SK-N-MC (cell line): ENCODE measurements at places on chromosomes 16 and 17.

GRCh38 chr16:78259873-78260272 is 160.4 kb downstream of the WWOX start:
- DNase-seq = no peak

DNA sequence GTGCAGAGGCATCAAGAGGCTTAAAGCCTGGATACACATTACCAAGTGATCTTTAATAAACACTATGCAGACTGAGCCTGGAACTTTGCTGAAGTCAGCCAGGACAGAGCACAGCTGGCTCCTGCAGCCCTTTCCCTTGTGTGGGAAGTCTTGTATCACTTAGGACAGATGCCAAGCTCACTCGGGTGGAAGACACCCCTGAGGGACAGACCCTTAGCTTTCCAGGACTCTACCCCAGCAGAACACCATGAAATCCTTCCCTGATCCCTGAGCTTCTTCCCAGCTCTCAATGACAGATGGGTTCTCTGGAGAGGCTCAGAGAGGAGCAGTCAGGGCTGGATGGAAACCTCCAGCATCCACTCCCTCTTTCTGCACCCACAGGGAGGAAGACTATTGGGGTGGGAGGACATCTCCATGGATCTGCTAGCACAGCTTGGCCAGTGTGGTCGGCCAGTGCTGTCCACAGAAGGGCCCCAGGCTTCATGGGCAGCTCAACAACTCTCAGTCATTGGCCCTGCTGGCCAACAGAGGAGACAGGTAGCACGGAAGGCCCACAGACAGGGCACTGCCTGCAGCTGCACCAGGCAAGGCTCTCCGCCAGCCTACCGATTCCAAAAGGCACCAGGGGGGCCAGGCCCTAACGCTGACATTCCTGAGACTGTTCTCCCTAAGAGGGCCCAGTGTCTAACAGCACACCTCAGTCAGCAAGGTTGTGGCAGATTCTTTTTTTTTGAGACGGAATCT is 15.9 kb downstream of the RAB5C start:
- DNase-seq = no peak

DNA sequence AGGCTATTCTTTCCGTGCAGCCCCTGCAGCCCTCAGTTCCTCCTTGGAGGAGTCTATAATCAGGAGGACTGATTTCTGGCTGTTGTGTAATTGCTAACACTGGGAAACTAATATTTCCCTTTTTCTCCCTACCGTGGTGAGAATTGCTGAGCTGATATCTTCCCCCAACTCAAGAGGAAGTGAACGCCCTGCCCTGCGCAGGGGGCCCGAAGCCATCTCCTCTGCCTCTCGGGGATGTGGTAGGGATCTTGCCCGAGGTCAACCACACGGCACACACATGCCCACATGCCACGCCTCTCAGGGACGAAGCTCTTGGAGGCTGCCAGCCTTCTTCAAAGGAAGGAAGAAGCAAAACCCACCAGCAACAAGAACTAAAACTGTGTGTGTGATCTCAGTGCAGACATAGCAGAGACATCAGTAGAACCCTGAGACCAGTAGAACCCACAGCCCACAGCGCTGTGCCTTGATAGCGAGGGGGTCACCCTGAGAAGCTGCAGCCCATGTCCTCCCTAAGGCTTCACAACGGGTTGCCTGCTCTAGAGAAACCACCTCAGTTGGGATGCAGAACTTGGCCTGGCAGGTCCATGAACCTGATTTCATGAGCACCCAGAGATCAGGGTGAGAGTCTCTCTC is 8.9 kb upstream of the ULK2 start:
- no peak for DNase-seq

DNA sequence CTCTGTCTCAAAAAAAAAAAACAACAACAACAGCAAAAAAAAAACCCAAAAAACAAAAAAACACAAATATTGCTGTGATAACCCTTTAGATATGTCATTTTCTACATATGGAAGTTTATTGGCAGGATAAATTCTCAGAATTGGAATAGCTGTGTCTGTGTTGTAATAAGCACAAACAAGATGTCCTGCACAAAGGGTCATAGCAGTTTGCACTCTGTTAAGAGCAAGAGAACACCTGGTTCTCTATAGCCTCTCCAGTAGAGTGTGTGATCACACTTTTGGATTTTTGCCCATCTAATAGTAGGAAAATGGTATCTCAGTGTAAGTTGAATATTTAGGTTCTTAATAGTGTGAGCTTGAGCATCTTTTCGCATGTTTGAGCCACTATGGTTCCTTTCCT is 60.4 kb downstream of the USP43 start:
- DNase-seq = no peak

DNA sequence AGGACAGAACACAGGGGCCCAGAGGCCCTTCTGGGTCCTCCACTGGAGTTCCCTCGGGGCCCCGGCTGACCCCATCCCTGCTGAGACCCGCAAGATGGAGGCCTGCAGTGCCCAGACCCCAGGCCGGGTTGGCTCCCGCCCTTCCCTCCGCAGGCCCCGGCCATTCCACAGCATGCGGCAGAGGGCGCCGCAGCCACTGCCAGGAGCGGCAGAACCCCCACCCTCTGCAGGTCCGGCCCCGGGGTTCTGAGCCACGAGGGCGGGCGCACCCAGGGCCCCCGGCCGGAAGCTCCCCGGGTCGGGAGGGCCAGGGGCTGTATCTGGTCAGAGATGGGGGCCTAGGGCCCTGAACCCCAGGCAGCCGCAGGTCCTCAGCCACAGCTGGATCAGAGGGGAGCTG is 2.4 kb upstream of the PERCC1 start:
- no peak for DNase-seq

DNA sequence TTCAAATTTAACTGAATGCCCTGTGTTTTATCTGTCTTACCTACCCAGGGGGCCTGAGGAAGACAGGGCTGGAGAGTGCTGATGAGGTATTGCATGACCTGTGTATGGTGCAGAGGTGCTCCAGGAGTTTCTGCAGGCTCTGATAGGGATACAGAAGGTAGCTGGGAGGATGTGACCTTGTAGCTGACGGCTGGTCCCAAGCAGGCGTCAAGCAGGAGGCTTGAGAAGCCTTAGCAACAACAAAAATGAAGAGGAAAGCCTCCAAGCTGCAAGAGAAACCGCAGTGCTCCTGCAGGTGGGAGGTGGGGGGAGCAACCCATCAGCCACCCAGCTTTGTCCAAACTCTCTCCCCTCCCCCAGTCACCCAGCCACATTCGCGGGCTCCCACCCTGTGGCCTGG is 40.4 kb downstream of the LAT start:
- DNase-seq = no peak

DNA sequence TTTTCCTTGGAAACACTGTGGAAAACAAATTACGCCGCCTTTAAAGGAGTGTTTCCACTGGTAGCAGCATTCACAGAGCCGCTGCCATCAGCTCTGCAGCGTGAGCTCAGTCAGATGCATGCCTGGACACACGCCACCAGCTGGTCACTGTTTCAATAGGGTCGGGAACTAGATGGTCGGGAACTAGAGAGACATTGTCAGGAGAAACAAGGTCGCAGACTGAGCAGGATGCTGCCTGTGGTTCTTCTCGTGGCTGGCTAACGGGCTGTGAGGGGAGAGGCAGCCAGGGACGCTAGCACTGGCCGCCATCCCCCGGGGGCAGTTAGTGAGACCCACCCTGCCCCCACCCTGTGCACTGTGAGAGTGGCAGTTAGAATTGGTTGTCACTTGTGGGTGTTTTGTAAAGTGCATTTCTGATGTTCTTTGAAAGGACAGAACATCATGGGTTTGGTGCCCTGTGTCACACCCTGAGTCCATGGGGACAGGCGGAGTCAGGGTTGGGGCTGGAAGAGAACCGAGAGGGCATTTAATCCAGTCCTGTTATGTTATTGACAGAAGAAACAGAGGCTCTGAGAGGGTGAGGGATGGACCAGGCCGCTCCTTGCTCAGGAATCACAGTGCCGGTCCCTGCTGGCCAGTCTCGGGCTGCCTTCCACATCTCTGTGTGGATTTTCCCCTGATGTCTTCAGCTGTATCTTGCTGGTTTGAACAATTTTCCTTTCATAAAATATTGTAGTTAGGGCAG is 86.3 kb downstream of the SPECC1 start:
- DNase-seq = no peak

- no peak for DNase-seq
Observed at GRCh38 chr16:146646-147045, 5.8 kb upstream of the HBZ start.

- DNase-seq = no peak
Observed at GRCh38 chr16:4938683-4939030, 1.7 kb upstream of the PPL start.

DNA sequence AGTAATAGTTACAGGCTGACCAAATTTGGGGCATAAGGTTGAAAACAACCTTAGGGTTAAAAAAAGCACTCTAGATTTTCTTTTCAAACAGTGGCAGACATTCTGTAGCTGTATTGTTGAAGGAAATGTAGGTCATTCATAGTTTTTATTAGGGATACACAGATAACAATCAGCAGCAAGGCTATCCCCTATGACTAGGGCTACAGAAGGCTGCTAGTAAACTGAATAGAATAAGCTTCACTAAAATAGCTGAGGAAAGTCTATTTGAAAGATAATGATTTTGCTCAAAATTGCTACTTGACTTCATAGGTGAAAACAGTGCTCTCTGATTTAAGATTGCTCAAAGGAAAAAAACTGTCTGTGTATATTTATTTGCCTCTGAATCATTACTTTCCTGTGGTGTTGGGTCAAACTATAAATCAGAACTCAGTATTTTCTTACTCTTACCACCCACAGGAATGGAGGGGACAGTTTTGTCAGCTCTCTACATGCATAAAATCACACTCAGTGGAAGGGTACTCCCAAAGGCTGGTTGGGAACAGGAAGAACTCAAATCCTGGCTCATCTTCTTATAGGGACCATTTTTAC is 24.8 kb downstream of the RPGRIP1L start:
- no peak for DNase-seq

GRCh38 chr17:27541301-27542023 is 85.2 kb downstream of the KSR1 start:
- no peak for DNase-seq

DNA sequence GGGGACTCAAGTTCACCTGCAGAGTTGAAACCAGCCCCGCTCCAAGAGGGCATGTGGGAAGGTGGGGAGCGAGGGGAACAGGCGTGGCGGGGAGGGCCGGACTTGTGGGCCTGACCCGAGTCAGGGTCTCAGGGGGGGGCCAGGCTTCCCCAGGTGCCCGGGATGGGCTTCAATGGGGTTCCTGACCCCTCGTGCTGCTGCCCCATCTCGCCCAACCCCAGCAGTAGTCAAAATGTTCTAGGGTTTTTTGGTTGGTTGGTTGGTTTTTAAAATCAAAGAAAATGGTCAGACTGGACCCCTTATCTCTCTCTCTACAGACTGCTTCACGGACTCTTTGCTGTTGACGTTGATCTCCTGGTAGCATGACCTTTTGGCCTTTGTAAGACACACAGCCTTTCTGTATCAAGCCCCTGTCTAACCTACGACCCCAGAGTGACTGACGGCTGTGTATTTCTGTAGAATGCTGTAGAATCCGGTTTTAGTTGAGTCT is 69.5 kb downstream of the AMFR start:
- no peak for DNase-seq

- no peak for DNase-seq
Observed at GRCh38 chr16:2740476-2740875, 12.0 kb upstream of the SRRM2 start.

DNA sequence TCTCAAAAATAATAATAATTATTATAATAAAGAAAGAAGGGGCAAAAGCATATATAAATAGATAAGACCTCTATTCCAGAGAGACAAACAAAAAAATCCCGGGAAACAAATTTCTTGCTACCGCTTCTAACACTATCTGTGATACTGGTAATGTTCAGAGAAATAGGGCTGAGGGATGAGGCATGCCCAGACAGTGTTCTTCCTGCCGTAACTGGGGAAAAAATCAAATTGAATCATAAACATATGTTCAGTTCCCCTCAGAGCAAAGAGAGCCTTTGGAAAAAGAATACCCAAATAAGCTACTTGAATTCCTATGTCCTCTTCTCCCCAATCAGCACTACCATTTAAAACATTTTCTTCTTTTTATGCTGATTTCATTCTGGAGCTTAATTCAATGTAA is 688.0 kb downstream of the KCNJ2 start:
- DNase-seq = no peak

DNA sequence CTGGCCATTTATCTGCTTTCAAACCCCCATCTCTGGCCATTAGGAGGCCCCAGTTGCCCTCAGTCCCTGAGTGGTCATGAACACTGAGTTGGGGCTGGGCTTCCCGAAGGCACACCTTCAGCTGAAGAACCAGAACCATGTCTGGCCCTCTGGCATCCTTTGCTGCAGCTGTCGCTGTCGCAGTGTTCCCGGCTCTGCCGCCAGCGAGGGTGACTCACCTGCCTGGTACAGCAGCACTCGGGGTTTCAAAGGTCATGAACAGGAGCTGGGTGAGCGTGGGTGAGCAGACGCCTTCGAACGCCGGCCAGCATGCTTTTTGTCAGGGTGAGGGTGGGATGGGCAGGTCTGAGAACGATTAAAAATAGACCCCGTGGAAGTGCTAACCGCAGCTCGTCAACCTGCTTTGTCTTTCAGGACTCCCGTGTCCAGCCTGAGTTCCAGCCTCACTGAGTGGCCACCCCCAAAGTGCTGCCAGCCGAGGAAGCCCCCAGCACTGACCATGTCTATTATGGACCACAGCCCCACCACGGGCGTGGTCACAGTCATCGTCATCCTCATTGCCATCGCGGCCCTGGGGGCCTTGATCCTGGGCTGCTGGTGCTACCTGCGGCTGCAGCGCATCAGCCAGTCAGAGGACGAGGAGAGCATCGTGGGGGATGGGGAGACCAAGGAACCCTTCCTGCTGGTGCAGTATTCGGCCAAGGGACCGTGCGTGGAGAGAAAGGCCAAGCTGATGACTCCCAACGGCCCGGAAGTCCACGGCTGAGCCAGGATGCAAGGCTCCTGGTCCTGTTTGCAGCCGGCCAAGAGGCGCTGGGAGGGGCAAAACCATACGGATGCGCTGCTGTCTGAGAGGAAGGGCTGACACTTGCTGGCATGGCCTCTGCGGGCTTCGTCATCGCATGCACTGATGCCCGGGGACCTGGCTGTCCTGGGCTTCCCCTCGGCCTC is 7.6 kb downstream of the SNN start:
- no peak for DNase-seq

GRCh38 chr16:47323241-47323640 is 137.6 kb downstream of the ITFG1 start:
- DNase-seq = no peak

DNA sequence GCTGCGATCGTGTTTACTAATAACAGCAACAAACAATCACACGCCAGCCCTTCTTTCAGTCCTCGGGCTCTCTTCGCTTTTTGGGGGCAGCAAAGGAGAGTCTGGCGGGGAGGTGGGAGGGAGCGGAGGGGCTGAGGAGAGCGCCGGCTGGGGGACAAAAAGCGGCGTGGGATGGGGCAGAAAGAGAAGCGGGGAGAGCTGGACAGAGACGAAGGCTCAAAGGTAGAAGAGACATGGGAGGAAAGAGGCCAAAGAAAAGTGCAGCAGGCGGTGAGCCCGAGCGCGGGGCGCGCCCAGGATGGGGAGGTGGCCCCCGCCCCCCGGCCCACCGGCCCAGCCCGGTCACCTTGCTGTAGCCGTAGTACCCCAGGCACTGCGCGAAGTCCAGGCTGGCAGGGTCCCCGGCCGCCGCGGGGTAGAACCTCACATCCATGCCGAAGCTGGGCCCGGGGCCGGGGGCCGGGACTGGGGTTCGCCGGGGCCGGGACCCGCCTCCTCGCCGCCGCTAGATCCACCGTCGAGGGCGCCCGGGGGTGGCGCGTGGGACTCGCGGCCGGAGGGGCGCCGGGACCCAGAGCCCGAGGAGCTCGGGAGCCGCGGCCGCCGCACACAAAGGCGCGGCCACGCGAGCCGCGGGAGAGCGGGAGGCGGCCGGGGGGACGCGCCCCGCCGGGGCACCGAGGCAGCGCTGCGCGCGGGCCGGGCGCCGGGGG is 496 bp downstream of the TOX3 start:
- DNase-seq = no peak

- no peak for DNase-seq
Observed at GRCh38 chr16:22614271-22614947, 103.7 kb downstream of the NPIPB5 start.
